ENCODE measurements at places on chromosomes 3 and 15.
A peak's percentile ranks its signal among the peaks of the same experiment; 100 is the strongest.

DNA sequence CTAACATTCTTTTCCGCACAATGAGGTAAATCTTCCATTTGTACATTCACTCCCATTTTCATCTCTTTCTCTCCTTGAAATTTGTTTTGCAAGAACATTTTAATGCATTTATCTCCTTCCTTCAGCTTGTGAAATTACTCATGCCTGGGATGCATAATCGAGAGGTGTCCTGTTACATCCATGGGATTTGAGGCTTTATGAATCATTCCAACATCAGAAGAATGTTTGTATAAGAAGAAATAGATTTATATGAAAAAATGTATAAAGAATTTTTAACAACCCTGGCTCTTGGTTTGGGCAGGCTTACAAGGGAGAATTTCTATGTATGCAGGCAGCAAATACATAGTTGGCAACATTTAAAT is 93.2 kb upstream of the MBNL1 start:
- no peak for DNase-seq

DNA sequence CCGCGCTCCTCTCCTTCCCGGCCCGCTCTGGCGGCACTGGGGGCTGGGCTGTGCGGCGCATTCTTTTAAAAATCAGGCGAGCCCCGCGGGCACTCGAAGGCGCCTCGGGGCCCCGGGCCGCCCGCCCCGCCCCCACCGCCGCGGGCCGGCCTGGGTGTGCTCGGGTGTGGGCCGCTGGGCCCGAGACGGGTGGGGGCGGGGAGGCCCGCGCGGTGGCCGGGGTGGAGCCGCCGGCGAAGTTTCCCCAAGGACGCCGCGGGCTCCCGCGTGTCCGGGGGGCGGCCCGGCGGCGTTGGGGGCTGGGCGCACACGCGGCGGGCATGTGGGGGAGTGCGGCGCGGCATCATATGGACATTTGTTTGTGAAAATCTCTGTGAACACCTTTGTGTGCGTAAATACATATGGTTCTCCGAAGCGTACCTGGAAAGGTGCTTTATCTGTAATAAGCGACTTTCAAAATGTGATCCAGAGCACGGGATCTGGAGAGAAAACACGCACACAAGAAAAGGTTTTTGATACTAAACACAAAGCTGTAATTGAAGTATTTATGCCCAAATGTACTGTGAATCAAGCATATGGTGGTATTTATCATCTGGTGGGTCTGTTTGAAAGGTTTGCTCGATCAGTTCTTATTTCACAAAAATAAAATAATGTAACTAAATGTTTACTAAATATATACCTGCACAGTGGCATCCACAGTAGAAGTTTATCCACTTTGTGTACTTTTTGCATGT is 612 bp upstream of the TBL1XR1 start:
- DNase-seq: no peak

GRCh38 chr3:80733522-80734176 is 965.9 kb upstream of the ROBO1 start:
- DNase-seq: peak; percentile 63

- DNase-seq: no peak
Measured at GRCh38 chr15:33009026-33009425, 185.5 kb downstream of the FMN1 start.

DNA sequence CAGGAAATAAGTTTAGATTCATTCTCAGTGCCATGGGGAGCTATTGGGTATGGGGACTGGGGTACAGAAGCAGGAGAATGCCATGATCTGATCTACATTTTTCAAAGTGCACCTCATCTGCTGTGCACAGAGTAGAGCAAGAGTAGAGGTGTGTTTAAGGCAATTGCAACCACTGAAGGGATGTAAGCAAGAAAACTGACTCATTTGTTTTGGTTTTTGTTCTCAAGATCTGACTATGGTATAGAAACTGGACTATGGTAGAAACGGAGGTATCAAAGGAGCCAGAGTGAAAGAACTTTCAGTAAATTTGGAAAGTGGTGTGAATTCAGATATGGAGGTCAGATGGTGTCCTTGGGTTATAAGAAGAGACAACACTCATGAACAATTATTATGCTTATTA is 86.2 kb upstream of the CMSS1 start:
- no peak for DNase-seq

GRCh38 chr3:114892131-114892879 is 254.8 kb downstream of the ZBTB20 start:
- no peak for DNase-seq

GRCh38 chr15:62874959-62875625 is 167.5 kb upstream of the TPM1 start:
- DNase-seq: no peak

DNA sequence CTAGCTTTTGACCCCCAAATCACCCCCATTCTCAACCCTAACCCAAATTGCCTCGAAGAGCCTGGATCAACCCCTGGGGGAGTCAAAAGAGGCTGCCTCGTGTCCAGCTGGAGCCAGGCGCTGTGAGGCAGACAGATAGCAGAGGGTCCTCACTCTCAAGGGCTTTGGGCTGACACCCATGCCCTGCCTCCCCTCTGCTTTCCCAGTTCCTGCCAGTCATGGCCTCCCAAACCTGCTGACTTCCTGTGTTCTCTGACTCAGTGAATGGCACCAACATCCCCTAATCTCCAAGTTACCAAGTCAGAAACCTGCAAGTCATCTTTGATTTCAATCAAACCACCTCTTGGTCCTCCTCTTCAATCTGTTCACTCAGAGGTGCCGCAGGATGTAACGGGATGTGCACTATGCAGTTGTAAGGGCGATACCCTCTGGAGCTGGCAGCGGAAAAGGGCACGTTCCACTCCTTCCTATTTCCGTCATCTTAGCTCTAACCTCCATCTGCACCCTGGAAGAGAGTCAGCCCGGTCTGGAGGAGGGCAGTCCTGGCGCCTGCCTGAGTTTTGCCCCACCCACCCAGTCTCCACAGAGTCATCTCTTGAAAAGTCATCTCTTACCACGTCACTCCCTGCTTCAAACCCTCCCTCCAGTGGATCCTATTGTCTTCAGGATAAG is 52.4 kb upstream of the FAM174B start:
- DNase-seq: no peak

- DNase-seq: no peak
Measured at GRCh38 chr15:46410705-46411104, 775.9 kb downstream of the SQOR start.

GRCh38 chr3:36907911-36908646 is 36.8 kb downstream of the TRANK1 start:
- peak; percentile 86 for DNase-seq

GRCh38 chr3:79253271-79253670 is 514.5 kb downstream of the ROBO1 start:
- DNase-seq: no peak

DNA sequence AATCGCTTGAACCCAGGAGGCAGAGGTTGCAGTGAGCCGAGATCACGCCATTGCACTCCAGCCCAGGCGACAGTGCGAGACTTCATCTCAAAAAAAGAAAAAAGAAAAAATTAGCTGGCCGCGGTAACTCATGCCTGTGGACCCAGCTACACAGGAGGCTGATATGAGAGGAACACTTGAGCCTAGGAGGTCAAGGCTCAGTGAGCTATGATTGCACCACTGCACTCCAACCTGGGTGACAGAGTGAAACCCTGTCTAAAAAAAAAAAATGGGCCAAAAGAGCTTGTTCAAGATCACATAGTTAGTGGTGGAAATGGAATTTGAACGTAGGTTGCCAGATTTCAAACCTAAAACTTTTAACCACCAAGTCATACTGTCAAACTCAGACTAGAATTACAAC is 46.2 kb upstream of the PPP4R2 start:
- DNase-seq: no peak

DNA sequence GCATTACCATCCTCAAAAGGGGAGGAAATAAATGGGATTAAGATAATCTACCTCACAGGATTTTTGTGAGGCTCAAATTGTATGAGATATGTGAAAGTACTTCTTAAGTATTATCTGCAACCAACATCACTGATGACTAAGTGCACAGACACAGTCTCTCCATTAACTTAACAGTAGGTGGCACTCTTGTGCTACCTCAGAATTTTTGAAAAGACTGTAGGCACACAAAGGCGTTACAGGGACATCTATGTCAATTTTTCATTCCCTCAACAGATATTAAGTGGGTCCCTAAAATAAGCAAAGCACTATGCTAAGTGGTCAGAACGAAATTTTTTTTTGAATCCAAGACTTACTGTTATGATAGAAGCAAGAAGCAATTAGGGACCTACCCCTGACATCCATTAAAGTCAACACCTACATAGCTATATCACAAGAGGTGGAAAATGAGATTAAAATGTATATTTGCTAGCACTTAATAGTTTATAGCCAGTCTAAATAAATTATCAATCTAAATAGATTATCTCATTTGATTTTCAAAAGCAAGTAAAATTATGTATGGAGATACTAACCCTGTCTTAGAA is 52.9 kb downstream of the RYK start:
- DNase-seq: peak; percentile 56

GRCh38 chr3:152269831-152270734 is 1.4 kb downstream of the MBNL1 start:
- DNase-seq: peak; percentile 56

DNA sequence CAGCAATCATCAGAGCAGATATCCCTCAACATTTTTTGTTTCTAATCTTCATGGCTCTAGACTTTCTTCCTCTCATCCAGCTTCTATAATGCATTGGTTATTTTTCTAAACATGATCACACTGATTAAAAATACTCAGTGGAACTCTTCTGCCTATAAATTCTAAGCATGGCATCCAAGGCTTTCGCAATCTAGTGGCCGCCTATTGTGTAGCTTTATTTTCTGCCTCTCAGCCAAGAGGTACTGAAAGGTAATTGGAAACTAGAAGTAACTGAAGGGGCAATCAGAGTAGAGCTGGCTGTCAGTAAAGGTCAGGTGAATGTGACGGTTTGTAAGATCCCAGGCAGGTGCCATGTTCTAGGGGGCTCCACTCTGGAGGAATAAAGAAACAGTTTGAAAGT is 33.4 kb downstream of the OXSM start:
- DNase-seq: no peak

DNA sequence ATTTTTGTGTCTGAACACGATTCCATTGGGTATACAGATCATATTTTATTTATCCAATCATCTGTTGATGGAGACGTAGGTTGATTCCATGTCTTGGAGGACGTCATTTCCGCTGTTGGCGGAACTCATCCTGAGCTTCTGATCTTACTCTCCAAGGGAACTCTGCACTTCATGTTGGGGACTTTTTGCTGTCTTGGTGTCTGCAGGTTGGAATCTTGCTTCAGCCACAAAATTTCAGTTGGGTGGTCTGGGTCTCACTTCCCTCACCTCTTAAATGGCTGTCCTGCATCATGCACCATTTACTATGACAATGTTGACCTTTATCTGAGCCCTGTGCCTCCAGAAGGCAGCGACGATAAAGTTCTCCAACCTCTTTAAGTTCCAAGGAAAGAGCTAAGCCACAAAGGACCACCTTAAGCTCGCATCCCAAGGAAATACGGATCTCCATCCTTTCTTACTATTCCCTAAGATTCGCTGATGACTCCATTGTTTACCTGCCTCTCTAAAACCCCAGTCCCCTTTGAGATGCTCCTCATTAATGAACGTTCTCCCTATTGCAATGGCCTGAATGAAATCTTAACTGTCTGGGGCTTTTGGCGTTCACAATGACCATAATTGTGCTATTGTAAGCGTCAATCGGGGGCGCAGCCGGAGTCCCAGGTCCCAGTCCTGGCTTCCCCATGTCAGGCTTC is 23.1 kb upstream of the RNU6-1 start:
- no peak for DNase-seq

- DNase-seq: no peak
Measured at GRCh38 chr3:171206283-171206682, 179.8 kb upstream of the SLC2A2 start.

GRCh38 chr3:132343018-132343612 is 25.9 kb downstream of the ACP3 start:
- DNase-seq: peak; percentile 52

- DNase-seq: peak; percentile 64
Measured at GRCh38 chr3:186705882-186706780, 11.0 kb upstream of the KNG1 start.

GRCh38 chr3:129289201-129289921 is 10.7 kb downstream of the HMCES start:
- no peak for DNase-seq

- no peak for DNase-seq
Measured at GRCh38 chr3:177830411-177830849, 633.1 kb upstream of the TBL1XR1 start.

All from MV-4-11 (cell line).